ENCODE measurements at places on chromosomes 12 and 14. TPM values are rescaled to one million over a fixed set of nuclear protein-coding genes. Genes with fewer than 3 reads are reported as not detected.

MAP1LC3B2 gene
- 1.8 TPM for total RNA-seq

KRT3 gene
- not detected for total RNA-seq

CNOT2 gene
- 48.8 TPM for total RNA-seq

PELI2 gene
- 1.2 TPM for total RNA-seq

REP15 gene
- 0.22 TPM for total RNA-seq

SNRPF gene
- 119 TPM for total RNA-seq

PLBD1 gene
- total RNA-seq: 5.9 TPM

CAMKK2 gene
- 25.8 TPM for total RNA-seq

KRT77 gene
- total RNA-seq: not detected

VDR gene
- total RNA-seq: 2.1 TPM

BEGAIN gene
- total RNA-seq: 9.6 TPM

MMP17 gene
- total RNA-seq: 10.0 TPM
